ENCODE measurements at places on chromosomes 2 and 18. TPM values are rescaled to one million over a fixed set of nuclear protein-coding genes. Genes with fewer than 3 reads are reported as not detected.

DNA sequence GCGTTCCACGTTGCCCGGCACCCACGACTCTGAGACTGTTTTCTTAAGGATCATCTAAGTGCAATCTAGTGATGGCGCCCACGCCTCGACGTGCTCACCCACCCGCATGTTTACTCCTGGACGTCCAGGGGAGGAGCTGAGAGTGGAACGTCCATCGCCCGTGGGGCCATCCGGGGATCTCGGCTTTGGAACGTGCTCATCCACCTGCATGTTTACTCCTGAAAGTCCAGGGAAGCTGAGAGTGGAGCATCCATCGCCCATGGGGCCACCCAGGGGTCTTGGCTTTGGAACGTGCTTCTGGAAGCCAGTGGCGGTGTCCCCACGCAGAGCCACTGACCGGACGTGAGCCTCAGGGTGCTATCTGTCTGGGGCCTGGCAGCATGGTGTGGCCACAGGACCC lies 45.6 kb upstream of the SALL3 start:
- DNase-seq: peak; percentile 47
- H3K27ac ChIP-seq: no peak overlapping the region
- no peak overlapping the region for H3K4me3 ChIP-seq

GRCh38 chr2:150081775-150082481 lies 405.5 kb downstream of the RND3 start:
- no peaks in the 10 kb centered on the region for H3K36me3 ChIP-seq
- no peaks in the 10 kb centered on the region for H3K4me1 ChIP-seq
- no peaks in the 10 kb centered on the region for H3K27me3 ChIP-seq
- no peak for DNase-seq

DNA sequence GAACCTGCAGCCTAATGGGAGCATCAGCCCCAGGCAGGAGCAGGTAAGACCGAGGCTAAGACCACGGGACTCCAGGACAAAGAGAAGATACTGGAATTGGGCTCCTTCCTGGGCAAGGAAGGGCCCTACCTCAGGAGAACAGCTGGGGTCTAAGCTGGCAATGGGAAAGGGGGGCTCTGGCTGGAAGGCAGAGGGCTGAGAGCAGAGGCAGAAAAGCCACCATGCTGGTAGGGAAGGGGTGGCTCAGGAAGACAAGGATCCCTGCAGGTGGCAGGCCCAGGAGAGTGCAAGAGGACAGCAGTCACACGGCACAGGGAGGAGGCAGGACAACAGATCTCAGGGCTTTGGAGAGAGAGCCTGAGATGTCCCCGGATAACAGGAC lies 203.5 kb downstream of the NDUFA10 start:
- DNase-seq: peak; percentile 37
- H3K4me3 ChIP-seq: no peak overlapping the region
- no peaks in the 10 kb centered on the region for H3K27me3 ChIP-seq
- H3K27ac ChIP-seq: no peak overlapping the region

DNA sequence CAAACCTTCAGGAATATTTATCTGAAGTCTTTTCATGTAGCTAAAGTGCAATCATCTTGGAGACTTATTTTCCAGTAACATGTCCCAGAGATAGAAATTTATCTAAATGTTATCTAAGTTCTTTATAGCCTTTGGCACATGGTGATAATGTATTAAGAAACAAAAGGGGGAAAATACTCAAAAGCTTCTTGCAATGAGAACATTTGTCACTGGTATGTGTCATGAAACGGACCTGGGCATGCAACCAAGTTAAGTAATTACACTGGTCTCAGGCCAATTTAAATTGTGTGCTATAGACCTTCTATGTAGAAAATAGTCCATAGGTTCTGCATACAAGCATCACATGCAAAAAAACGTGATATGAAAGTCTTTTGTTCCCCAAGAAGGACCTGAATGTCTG lies 136.2 kb downstream of the SLC8A1 start:
- H3K27ac ChIP-seq: no peak overlapping the region
- no peak for DNase-seq
- H3K4me1 ChIP-seq: no peaks in the 10 kb centered on the region
- H3K27me3 ChIP-seq: no peaks in the 10 kb centered on the region

Gene TSPYL6
- total RNA-seq: not detected

Data from upper lobe of right lung (tissue), 1 donor.